ENCODE measurements at places on chromosomes 5 and 9.

DNA sequence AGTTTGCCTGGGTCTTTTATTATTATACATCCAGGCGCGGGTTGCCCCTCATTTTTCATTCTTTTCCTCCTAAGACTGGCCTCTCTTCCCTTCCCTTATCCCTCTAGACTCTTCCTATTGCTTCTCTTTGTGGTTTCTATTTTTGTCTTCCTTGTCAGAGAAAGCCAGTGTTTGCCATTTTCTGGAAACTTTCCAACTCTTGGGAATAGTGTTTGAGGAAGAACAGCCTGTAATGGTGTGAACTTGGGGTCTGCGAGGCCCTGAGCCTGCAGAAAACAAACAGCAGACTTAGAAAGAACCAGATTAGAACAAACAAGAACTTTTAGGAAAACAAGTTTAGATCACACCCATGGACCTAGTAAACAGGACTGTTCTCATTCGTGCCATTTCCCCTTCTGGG lies 15.5 kb downstream of the PRKACG start:
- no peaks in the 10 kb centered on the region for H3K36me3 ChIP-seq
- peaks cover 10% of the 10 kb centered on the region for H3K27me3 ChIP-seq
- DNase-seq: no peak
- H3K4me3 ChIP-seq: no peak overlapping the region

DNA sequence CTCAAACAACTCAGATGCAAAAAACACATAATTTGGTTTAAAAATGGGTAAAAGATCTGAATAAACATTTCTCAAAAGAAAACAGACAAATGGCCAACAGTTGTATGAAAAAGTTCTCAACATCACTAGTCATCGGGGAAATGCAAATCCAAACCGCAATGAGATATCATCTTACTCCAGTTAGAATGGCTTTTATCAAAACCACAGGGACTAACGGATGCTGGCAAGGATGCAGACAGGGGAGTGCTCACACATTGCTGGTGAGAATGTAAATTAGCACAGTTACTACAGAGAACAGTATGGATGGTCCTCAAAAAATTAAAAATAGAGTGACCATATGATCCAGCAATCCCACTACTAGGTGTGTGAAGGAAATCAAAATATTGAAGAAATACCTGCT lies 589.1 kb upstream of the ADAMTS16 start:
- no peaks in the 10 kb centered on the region for H3K4me1 ChIP-seq
- peaks cover 12% of the 10 kb centered on the region for H3K27me3 ChIP-seq
- DNase-seq: no peak
- H3K4me3 ChIP-seq: no peak overlapping the region
- no peaks in the 10 kb centered on the region for H3K36me3 ChIP-seq

DNA sequence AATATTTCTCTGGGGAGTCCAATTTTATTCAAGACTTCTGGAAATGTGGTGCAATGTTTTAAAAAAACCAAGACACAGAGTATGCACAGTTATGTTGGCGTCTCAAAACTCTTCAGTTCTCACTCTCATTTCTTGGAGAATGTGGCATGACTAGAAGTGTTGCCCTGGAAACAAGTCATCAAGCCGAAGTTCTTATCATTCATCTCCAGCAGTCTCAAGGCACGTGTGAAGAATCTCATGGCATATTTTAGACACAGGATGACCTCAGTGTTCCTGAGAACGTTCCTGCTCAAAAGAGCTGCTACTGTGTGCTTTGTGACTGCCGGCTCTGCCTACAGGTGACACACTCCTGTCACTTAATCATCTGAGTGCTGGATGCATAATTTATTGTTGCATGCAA lies 147.4 kb upstream of the IRX4 start:
- no peaks in the 10 kb centered on the region for H3K36me3 ChIP-seq
- H3K27me3 ChIP-seq: peaks cover 51% of the 10 kb centered on the region
- no peak for DNase-seq
- H3K27ac ChIP-seq: no peak overlapping the region
- H3K4me1 ChIP-seq: peaks cover 8% of the 10 kb centered on the region

GRCh38 chr5:181088289-181088688 lies 42.7 kb downstream of the OR2V1 start:
- peaks cover 3% of the 10 kb centered on the region for H3K4me1 ChIP-seq
- H3K27me3 ChIP-seq: peaks cover 58% of the 10 kb centered on the region
- H3K36me3 ChIP-seq: no peaks in the 10 kb centered on the region
- no peak overlapping the region for H3K27ac ChIP-seq
- no peak for DNase-seq
- no peak overlapping the region for H3K4me3 ChIP-seq

GRCh38 chr9:125021069-125021468 lies 80.2 kb upstream of the GOLGA1 start:
- no peak overlapping the region for H3K27ac ChIP-seq
- H3K36me3 ChIP-seq: peaks cover 49% of the 10 kb centered on the region
- DNase-seq: no peak
- H3K4me1 ChIP-seq: peaks cover 2% of the 10 kb centered on the region

Data from mesothelial cell of epicardium (in vitro differentiated cells).